IMR-90 (cell line): ENCODE measurements at places on chromosomes 7 and 10.
A peak's percentile ranks its signal among the peaks of the same experiment; 100 is the strongest.

DNA sequence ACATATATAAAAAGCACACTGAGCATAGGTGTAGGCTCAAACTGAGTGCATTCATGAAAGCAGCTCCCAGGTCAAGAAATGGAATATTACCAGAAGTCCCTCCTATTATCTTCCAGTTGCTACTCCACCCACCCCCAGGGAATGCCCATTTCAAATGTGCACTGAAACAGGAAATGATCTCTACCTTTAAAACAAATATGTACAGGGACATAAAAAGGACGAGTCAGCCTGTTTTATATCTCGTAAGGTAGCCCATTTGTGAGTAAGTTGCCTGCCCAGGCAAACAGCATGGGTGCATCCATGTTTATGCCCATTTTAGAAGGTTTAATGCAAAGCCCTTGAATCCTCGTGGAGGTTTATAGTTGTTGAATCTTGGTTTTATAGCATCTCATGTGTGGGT is 10.4 kb downstream of the FFAR4 start:
- DNase-seq, result no peak

DNA sequence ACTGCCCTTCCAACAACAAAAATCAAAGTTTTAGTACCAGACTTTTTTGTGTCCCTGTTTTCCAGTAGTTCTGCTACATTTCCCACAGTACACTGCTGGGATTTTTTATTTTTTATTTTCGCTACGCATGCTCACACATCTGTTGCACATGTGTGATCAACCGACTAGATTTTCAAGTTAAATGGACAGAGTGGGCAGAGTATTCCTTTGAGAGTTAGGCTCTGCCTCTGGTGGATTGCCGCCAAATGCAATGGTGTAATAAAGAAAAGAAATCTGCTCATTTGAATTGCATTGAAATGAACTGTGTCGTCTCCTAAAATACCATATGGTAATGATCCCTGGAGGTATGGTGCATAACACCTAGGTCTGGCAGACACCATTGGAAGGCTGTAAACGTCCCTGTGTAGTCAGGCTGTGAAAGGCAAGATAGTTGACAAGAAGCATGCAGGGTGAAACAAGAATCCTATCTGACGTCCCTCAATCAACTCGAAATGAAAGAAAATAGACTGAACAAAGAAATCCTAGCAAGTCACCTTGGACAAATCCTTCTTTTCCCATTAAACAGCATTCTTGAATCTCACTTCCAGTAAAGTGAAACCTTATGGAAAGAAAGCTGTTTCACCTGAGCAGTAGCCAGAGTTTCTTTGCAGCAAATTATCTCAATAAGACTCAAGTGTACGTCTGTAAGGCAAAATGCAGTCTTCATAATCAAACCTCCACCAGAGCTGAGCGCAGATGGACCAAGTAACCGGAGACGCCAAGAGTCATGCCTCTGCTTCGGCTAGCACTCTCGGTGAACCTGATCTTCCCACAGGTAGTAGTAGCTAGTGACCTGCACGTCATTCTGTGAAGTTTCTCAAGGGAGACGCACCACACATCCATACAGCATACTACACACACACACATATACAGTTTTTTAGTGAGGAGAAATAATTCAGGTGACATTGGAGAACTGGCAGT is 357.3 kb downstream of the CRPPA start:
- no peak for DNase-seq

- no peak for DNase-seq
These were observed 387.5 kb downstream of the RPS24 start for GRCh38 chr10:78420946-78421735.

- no peak for DNase-seq
These were observed 21.9 kb downstream of the EIF3B start for GRCh38 chr7:2376351-2377154.

- DNase-seq, result no peak
These were observed 885.2 kb upstream of the SORCS1 start for GRCh38 chr10:108049668-108050067.

DNA sequence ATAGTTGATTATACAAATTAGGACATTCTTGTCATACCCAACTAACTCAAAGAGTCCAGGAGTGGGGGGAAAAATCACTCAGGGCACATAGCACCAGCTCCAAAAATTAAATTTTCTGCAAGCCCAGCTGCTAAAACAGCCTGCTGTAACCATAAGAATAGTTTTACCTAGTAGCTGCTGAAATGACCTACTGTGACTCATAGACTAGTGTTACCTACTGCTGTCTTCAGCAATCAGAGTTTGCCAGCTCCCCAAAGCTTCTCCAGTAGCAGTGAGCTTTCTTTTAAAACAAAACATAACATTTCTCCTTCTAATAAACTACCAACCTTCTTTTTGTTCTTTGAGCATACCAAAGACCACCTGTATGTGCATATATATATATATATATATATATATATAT is 4.2 kb upstream of the ARHGAP12 start:
- DNase-seq, result no peak

- peak; percentile 10 for DNase-seq
These were observed 52.6 kb downstream of the ZNF37A start for GRCh38 chr10:38146579-38147333.

- peak; percentile 77 for DNase-seq
These were observed at the start of gene CLIP2 for GRCh38 chr7:74289018-74289658. CLIP2 (plus strand) TSS chr7:74289407; CDS start chr7:74317547, 28,140 bp downstream.

GRCh38 chr10:49549640-49550346 is 10.9 kb upstream of the ERCC6 start:
- DNase-seq, result no peak

DNA sequence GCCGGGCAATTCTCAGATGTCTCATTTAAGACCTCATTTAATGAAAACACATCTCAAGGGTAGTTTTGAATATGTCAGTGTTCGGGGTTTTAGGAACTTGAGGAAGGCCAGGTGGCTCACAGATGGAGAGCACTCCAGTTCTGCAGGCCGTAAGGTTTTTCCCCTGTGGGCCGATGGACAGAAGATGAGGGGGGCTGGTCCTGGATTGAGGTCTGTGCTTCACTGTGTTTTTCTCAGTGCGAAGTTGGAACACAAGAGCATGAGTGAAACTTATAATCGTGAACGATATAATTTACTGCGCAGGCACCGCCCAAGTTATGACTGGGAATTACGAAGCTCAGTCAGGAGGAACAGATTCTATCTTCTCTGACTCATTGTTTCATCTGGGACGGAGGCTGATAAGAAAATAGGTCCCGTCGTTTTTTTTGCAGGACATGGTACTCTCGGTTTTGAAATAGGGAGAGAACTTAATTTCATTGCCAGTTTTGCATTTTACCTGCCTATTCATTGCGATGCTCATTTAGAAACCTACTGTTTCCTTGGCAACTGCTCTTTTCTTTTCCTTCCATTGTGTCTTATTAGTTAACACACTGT is 591.0 kb upstream of the PFKP start:
- no peak for DNase-seq

DNA sequence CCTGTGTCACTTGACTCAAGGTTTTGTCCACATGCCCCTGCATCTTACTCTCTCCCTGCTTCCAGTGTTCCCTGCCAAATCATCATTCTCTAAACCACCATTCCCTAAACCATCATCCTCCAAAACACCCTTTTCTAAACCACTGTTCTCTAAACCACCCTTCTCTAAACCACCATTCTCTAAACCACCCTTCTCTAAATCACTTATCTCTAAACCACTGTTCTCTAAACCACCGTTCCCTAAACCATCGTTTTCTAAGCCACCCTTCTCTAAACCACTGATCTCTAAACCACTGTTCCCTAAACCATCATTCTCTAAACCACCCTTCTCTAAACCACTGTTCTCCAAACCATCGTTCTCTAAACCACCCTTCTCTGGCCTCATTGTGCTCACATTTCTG is 142.1 kb downstream of the CXCL12 start:
- no peak for DNase-seq

GRCh38 chr7:25665903-25666670 is 437.8 kb upstream of the NPVF start:
- DNase-seq, result no peak

DNA sequence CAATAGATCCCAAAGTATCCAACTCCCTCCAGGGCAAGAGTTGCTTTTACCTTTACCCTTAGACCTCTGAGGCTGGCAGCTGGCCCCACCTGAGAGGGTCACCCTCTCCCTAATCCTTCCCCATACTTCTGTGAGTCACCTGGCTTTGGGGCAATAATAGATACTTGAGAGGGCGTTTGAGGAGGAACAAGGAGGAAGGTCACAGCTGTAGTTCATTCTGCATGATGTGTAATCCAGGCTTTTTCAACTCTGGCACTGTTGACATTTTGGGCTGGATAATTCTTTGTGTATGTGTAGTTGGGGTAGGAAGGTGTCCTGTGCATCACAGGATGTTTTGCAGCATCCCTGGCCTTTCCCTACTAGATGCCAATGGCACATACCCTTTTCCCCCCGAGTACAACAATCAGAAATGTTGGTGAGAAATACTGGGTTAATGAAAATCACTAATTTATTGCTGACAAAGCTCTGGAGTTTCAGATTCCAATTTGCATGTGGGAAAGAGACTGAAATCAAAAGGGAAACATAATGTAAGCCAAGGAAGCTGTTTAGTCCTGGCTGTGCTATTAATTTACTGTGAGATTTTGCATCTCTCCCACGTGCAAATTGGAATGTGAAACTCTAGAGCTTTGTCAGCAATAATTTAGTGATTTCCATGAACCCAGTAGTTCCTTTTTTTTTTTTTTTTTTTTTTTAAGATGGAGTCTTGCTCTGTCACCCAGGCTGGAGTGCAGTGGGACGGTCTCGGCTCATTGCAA is 3.6 kb downstream of the BLVRA start:
- DNase-seq, result peak; percentile 46

GRCh38 chr7:38481401-38481800 is 149.8 kb downstream of the AMPH start:
- no peak for DNase-seq

DNA sequence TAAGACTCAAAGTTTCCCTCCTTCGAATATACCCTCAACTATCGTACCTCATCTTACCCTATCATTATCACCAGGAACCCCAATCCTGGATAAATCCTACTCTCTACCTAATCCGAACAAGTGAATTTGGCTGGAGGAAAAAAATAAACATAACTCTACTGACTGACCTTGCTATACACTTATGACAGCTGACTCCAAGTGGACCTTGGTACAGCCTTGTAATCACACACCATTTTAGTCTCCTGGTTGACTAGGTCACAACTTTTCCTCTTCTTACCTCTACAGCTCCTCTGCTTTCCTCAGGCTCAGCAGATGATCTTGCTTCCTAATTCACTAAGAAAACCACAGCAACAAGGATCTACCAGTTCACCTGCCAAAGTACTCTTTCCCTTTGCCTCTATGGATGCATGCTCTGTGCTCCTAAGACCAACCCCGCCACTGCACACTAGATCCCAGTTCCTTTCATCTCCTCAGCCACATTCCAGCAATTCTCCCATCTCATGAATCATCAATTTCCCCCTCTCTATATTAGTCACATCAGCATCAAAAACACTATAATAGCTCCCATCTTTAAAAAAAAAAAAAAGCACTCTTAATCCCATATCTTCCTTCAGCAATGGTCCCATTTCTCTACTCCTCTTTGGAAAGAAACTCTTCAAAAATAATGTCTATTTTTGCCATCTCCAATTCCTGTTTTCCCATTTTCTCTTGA is 35.5 kb downstream of the COA1 start:
- DNase-seq, result peak; percentile 81

DNA sequence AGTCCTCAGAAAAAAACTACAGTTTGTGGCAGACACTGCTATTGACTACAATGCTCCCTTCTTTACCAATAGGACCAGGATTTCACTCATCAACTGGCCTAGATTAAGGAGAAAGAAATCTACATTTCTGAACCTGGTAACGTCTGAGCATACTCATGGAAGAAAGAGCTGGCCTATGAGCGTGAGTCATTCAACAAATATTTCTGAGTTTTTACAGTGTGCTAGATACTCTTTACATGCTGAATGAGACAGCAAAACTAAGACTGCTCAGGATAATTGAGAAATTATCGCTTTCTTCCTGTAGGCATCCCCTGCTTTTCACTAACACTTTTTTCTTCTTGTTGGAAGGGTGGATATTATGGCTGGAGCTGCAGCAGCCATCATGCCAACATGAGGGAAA is 609.7 kb downstream of the TNS3 start:
- peak; percentile 82 for DNase-seq

DNA sequence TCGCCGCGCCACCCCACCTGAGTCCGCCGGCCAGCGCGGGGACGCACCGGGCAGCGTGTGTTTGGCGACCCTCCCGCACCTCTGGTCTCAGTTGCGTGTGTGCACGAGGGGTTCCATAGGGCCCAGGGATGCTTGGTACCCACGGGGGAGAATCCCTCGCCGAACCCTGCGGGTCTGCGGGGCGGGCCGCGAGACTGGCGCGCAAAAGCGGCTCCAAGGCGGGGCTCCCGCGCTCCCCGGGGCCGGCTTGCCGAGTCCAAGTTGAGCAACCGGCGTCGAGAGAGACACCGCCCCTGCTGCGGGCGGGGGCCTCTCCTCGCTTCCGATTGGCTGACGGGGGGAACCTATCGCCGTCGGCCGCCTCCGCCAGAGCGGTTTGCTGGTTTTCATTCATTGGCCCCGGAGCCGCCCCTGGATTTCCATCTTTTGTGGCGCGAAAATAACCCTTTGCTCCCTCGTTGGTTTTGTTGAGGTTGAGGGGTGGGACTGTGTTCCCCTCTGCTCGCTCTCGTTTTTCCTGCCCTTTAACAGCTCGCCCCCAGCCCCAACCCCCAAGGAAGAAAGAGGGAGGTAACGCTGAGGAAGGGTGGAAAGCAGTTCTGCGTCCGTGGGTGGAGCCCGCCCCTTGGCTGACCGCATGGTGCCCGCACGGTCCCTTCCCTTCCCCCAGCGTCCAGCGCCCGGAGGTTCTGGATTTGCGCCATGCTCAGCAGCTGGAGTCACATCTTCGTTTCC is 4.0 kb upstream of the IGF2BP3 start:
- DNase-seq, result peak; percentile 95

GRCh38 chr7:1580422-1581030 is 10.7 kb upstream of the PSMG3 start:
- no peak for DNase-seq

DNA sequence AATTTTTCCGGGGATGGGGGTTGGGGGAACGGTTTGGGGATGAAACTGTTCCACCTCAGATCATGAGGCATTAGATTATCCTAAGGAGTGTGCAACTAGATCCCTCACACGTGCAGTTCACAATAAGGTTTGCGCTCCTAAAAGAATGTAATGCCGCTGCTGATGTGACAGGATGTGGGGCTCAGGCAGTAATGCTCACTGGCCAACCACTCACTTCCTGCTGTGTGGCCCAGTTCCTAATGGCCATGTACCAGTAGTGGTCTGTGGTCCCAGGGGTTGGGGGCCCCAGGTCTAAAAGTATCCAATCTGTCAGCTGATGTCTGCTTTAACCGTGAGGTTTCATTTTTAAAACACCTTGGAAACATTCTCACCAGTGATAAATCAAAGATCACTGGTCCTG is 2.2 kb downstream of the STN1 start:
- no peak for DNase-seq

DNA sequence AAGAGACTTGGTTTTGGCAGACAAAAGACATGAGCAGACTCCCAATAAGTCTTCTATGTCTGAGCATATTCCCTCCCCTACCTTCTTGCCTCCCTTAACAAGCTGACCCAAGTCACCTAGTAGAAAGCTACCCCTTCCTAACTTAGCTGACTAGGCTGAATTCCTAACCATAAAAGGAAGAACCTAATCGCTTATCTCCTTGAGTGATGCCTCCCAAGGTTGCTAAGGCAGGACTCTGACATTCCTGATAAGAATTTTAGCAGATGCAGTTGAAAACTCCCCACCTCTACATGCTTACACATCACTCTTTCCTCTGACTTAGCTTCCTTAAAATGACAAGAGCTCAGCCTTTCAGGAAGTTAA is 704.7 kb upstream of the MBL2 start:
- no peak for DNase-seq
